Right ventricle myocardium superior (tissue), 1 donor: ENCODE measurements at places on chromosomes 12 and 14.

GRCh38 chr12:65659681-65660080, 164.6 kb upstream of the HMGA2 start:
- no peak for DNase-seq

GRCh38 chr12:76674669-76675315, 89.1 kb upstream of the ZDHHC17 start:
- DNase-seq, result no peak

DNA sequence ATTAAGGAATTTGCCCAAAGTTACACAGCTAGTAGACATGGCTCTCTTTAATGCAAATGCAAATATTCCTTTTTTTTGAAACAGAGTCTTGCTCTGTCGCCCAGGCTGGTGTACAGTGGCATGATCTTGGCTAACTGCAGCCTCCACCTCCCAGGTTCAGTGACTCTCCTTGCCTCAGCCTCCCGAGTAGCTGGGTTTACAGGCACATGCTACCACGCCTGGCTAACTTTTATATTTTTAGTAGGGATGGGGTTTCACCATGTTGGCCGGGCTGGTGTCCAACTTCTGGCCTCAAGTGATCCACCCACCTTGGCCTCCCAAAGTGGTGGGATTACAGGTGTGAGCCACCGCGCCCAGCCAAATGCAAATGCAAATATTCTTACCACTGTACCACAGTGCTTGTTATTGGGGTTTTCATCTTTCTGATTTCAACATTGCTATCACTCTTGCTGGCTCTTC, 24.5 kb upstream of the HIGD1C start:
- no peak for DNase-seq

DNA sequence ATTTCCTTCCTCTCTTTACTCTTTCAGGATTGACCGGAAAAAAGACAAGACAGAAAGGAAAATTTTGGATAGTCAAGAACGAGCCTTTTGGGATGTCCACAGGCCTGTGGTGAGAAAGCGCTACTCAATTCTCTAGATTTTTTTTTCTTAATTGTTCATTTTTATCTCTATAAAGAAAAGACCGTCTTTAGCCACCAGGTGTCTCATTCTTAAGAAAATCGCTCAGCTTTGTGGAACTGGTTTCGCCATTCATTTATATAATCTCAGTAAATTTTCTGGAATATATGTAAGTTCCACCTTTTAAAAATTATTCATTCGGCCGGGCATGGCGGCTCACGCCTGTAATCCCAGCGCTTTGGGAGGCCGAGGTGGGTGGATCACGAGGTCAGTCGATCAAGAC, 421.1 kb downstream of the DPF3 start:
- no peak for DNase-seq

DNA sequence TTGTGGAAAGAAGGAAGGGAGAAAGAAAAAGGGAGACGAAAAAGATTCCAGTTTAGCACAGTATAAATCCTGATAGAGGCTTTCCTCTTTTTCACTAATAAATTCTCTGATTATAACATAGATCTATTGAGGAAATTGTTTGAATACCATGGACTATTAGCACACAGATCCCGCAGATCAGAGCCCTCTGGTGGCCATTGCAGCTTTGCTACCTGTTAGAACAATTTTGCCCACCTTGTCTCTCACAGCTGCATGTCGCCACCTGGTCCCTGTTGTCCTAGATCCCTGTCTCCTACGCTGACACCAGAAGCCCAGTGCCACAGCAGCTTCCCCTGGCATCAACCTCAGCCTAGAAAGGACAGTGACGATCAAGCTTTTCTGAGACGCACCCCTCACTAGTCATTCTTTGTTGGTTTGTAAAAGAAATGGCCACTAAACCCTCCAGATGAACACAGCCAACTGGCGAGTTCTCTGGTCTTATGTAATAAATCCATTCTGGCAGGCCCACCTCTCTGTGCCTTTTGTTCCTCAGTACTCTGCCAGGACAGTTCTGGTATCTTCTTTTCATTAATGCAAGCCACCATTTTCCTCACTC, 9.9 kb downstream of the GPHB5 start:
- no peak for DNase-seq

DNA sequence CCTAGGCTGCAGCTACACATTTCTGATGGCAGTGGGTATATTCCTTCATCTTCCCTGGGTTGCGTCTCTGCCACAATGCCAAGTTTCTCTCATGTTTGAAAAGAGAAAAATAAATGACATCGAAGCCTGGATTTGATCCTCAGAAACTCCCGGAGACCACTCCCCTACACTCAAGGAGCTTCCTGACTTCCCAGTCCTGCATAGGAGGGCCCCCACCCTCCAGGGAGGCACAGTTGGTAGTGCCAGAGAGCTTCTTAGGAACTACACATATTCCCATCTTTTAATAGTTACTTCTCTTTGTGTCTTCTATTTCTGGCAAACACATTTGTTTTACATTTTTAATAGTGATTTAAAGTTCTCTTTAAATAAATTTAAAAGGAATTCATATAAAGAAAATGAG, 30.7 kb downstream of the AP5M1 start:
- DNase-seq, result no peak

GRCh38 chr14:64303471-64303917, 9.3 kb upstream of the ESR2 start:
- DNase-seq, result no peak

DNA sequence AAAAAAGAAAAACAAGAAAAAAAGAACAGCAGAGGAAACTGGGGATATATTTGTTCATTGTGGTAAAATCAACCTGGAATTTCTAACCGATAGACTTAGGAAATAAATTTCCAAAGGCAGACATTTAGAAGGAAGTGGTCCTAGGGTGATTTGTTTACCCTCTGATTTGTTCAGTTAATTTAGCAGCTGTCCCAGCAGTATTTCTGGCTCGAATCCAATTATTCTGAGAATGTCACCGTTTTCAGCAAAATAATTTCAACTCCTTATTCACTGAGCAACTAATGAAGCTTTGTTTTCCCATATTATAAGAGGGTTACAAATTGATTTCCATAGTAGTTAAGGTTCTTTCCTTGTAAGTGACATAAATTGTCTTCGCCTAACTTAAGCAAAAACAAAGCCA, 285.2 kb upstream of the SYT10 start:
- DNase-seq, result no peak

- no peak for DNase-seq
Measured at GRCh38 chr14:89639687-89640086, 222.7 kb upstream of the FOXN3 start.

GRCh38 chr14:74516451-74517160, 23.0 kb downstream of the ISCA2 start:
- peak; percentile 39 for DNase-seq

DNA sequence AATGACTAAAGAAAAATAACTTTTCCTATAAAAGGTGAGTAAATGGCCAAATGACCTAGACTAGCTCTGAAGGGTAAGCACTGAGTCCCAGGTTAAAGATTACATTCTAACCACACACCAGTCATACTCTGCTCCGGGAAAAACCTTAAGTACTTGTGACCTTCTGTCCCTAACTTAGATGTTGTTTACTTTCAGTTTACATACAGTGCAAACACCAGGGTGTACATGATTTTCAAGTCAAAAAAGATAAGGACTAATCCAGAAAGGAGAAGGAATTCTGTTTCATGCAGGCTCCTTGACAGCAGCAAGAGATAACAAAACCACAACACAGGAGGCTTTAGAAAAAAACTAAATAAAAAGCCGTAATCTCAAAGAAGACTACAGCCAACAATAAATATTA, 174.2 kb downstream of the PPM1H start:
- DNase-seq, result no peak

GRCh38 chr12:118361889-118362288, 10.8 kb downstream of the TAOK3 start:
- no peak for DNase-seq

GRCh38 chr12:52517005-52517835, 3.0 kb downstream of the KRT5 start:
- DNase-seq, result no peak

GRCh38 chr12:90943255-90943654, 11.7 kb downstream of the CCER1 start:
- DNase-seq, result no peak

GRCh38 chr12:28023156-28023887, 50.8 kb upstream of the PTHLH start:
- DNase-seq, result no peak

- DNase-seq, result peak; percentile 53
Measured at GRCh38 chr12:94290353-94290752, 142.0 kb downstream of the PLXNC1 start.

DNA sequence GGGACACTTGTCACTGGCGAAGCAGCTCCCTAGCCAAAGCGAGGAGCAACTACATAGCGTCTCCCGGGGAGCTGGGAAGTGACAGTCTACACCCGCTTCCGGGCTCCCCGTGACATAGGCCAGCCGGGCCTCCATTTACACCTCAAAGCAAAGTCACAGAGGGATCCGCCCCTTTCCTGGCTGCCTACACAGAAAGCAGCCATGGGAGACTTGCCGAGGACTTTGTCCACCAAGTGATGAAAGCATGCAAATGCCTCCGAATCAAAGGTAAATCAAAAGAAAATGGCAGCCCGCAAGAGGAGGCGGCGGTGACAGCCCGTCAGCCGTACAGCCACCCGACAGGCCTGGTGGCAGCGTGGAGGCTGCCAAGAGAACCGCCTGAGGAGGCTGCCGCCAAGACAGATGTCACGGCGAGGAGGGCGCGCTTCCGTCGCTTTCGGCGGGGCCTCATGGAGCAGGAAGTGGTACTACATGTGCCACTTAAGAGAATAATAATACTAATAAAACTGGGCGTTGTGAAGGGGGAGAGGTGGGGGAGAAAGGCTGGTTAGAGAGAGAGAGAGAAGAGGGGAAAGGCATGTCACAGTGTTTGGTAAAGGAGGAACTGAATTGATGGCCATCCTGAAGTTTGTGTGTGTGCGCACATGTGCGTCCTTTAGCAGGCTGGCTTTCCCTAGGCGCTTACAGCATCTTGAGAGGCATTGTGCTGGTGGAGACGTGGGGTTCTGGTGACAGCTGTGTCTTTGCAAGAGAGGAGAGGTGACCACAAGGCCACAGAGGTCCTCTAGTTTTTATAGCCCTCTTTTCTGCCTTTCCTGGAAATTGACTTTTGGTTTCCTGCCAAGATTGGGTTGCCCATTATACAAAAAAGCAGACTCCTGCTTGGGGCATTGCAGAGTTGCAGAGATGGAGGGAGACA, 661.7 kb downstream of the VRK1 start:
- DNase-seq, result peak; percentile 56

GRCh38 chr12:32889011-32889760, 7.4 kb downstream of the PKP2 start:
- no peak for DNase-seq

DNA sequence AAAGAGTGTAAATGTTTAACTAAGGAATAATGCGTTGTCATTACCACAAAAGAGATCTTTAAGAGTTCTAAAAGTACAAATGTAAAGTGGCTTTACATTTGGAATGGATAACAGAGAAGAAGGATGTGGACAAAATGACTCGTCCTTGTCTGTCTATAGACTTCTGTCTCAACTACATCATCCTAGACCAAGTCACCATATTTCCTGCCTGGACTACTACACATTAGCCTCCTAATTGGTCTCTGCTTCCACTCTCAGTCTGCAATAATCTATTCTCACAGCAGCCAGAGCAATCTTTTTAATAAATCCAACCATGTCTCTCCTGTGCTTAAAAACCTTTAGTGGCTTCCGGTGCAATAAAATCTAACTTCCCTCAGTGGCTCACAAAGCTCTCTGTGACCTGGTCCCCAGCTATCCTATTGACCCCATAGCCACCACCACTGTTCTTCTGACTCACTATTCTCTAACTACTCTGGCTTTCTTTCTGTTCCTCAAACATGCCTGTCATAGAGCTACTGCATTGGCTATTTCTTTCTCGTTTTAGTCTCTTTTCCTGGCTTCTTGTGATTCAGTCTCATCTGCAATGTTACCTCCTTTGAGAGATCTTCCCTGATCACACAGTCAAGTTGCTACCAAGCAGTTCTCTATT, 91.1 kb downstream of the MYF5 start:
- DNase-seq, result no peak

- DNase-seq, result no peak
Measured at GRCh38 chr14:89277203-89277602, 139.8 kb downstream of the FOXN3 start.

- no peak for DNase-seq
Measured at GRCh38 chr14:75417674-75418073, 10.1 kb upstream of the JDP2 start.

GRCh38 chr14:69323999-69324282, 64.0 kb downstream of the GALNT16 start:
- no peak for DNase-seq

DNA sequence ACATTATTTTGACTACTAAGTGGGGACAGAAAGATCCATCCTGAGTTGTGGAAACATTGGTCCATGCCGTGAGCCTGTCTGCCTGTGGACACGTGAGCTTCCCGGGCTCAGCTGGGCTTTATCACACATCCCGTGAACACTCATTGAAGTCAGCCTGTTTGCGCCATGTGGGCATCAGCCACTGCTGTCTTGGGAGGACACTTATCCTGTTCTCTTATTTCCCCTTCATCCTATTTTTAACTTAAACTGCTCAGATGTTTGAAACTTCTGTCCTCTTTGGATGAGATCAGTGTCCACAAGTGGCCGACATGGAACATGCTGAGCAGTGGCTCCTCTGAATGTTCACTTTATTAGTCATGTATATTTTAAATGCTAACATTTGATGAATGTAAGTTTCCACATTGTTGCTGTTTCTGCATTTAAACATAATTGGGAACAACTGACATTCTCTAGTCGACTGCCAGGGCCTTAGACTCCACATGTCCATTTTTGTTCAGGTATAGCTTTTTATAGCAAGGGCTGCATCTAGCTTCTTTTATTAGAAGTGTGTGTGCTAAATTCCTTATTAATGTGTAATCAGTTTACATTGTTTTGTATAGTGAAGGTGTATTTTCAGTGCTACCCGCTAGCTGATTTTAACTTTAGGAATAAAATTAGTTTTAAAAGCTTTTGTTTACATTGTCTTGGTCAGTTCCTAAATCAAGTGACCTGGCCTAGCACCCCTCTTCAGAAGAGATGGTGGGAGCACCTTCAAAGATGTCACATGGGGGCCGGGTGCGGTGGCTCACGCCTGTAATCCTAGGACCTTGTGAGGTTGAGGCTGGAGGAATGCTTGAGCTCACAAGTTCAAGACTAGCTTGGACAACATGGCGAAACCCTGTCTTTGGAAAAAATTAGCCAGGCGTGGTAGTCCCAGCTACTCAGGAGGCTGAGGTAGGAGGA, 24.0 kb downstream of the RNF34 start:
- DNase-seq, result no peak

GRCh38 chr12:57203201-57203600, 13.4 kb upstream of the NXPH4 start:
- DNase-seq, result no peak

DNA sequence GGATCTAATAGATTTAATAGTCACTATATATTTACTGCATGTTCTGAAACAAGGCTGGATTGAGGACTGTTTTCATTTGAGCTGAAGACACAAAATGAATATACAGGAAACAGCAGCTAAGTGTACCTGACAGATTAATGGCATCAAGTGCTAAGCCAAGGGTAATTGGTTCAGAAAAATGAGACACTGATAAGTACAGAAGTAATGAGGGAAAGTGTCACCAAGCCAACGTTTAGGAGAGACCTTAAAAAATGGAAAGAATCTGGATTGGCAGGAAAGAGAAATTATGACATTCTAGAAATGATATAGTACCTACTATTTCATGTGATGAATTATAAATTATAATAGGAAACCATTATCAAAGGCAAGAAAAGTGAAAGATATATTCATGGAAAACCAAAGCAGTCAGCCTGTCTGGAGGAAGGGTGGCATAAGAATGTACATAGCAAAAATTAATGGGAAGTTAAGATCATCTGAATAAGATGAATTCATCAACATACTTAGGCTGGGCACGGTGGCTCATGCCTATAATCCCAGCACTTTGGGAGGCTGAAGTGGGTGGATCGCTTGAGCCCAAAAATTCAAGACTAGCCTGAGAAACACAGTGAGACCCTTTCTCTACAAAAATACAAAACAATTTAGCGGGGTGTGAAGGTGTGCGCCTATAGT, 21.0 kb upstream of the DUSP16 start:
- DNase-seq, result no peak
